ENCODE measurements at places on chromosomes 2 and 18.

DNA sequence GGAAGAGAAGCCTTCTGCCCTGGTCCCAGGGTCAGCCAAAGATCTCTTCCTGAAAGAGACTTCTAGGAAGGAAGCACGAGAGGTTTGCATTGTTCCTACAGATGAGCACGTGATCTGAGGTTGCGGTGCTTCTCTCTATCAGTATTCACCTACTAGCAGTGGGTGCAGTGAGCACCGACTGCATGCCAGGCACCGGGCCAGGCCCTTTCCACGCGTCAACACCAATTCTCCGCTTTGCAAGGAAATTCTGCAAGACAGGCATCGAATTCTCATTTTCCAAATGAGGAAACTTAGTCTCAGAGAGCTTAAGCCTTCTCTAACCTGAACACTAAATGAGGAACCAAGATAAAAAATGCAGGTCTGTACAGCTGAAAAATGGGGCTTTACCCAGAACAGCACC lies 151.5 kb upstream of the MYCN start:
- no peak for DNase-seq

DNA sequence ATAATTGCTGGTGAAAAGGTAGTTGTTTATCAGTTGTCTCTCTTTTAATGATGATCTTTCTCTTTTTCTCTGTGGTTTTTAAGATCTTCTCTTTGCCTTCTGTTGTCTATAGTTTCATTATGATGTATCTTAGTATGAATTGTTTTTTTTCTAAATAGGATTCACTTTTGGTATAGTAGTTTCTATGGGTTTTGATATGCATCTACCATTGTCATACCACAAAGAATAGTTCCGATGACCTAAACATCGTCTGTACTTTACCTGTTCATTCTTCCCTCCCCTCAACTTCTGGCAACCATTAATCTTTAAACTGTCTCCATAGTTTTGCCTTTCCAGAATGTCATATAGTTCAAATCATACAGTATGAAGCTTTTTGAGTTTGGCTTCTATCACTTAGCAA lies 19.6 kb downstream of the RDH14 start:
- DNase-seq, result no peak

GRCh38 chr2:190840569-190841172 lies 40.0 kb upstream of the GLS start:
- no peak for DNase-seq

DNA sequence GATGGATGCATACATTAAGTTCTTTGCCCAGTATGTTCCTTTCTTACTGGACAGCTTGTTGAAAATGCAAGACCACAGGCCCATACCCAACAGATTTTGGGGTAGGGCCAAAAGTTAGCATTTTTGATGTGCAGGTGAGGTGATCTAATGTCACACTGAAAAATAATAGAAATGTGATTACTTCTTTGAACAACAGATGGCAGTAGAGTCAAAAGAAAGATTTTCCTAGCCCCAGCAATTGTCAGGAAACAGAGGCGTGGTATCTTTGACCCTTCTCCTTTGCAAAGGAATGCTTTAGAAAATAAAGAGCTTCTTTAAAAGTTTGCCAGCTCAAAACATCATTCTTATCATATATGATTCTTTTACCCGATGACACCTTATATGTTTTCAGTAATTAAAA lies 343.6 kb upstream of the SYT4 start:
- no peak for DNase-seq

DNA sequence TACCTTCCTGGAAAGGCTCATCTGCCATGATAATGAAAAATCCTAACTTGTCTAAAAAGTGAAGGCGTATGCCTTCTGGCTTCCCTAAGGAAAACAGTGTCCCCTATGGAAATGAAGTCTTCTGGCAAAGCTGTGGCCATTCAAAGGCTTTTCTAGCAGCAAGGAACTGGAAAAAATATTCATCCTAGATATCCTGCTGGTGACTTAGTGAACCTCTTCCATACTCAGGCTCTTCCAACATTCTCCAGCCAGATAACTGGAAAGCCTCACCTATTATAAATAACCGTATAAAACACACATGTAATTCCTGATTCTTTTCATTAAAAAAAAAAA lies 84.7 kb downstream of the RBMS1 start:
- no peak for DNase-seq

- no peak for DNase-seq
These were observed 106.9 kb downstream of the ZNF521 start for GRCh38 chr18:25244924-25245698.

DNA sequence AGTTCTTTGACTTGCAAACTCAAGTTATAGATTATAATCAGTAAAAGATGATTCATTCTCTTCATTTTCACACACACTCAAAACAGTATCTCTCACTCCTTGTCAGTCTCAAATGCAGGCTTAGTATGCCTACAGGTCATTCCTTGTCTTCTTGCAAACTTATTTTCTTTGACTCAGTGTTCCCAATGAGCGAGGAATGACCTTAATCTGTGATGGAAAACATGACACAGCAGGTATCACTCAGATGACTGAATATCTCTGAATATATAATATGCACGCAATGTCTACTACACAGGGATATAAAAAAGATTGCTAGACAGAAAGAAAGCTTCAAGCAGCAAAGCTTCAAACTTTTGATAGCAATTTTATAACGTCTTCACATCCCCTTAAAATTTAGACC lies 127.8 kb upstream of the RGPD4 start:
- DNase-seq, result no peak

DNA sequence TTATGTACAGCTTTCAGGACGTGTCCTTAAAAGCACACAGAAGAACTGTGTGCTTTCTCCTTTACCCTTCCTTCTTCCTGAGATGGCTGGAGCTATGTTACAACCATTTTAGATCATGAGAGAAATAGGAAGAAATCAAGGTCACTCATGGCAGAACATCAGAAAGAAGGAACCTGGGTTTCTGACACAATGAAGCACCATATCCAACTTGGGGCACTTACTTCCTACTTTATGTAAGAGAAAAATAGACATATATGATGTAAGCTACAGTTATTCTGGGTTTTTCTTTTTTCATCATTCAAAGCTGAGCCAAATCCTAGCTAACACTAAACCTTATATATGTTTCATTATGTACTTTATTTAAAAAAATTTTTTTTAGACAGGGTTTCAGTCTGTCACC lies 79.5 kb downstream of the FAM161A start:
- no peak for DNase-seq

- no peak for DNase-seq
These were observed 186.0 kb upstream of the RAB6C start for GRCh38 chr2:129793431-129793902.

DNA sequence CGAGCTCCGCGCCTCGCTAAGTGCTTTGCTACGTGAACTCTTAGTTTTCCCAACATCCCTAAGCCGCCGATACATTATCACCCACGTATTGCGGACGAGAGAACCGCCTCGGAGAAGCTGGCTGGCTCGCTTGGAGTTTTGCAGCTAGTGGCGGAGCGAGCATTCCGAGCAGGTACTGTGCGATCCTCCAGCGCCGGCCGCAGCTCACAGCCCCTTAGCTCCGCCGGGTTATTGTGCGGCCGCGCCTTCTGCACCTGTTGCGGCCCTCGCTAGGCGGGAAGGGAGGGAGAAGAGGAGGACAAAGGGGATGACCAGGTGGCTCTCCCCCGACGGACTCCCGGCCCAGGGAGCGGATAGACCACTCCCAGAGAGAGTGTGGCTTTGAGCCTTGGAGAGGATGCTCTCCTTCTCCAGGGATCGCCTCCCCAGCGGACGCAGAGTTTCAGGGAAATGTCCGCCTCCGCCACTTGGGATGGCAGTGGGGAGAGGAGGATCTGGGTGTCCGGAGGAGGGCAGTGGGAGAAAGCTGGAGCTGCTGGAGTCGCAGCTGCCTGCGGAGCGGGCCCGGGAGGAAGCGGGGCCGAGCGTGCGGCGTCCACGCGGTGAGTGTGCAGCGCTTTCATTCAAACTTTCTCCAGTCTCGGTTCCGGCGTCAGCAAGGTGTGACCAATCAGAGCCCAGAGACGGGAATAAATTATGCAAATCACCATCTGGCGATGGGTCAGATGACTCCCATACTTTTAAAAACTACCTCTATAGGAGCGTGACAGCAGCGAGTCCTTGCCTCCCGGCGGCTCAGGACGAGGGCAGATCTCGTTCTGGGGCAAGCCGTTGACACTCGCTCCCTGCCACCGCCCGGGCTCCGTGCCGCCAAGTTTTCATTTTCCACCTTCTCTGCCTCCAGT lies at the start of gene LIPG:
LIPG (plus strand) TSS at position 769 of the 905 bp plus-strand sequence. CDS start 252 bp downstream, outside the sequence.
- peak; percentile 34 for DNase-seq

DNA sequence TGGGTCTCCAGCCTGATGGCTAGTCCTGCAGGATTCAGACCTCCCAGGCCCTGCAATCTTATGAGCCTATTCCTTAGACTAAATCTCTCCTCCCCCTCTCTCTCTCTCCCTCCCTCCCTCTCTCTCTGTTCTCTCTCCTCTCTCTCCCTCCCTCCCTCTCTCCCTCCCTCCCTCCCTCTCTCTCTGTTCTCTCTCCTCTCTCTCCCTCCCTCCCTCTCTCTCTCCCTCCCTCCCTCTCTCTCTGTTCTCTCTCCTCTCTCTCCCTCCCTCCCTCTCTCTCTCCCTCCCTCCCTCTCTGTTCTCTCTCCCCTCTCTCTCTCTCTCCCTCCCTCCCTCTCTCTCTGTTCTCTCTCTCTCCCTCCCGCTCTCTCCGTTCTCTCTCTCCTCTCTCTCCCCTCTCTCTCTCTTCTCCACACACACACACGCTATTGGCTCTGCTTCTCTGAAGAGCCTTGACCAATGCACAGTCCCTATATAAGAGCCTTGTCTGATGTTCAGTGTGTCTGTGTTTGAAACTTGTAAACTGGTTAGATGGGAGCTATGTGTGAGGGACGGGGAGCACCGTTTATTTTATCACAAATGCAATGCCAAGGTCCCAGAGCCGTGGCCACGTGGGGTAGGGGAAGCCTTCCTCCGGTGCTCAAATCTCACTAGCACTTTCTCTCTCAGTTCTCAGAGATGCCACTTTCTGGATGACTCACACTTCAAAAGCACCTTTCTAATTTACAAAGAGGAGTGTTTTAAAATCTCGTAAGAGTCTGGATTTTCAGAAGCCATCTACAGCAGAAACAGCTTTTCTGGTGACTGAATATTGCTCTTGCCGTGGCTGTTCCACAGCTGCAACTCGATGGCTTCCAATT lies 9.4 kb upstream of the PRLH start:
- DNase-seq, result no peak

GRCh38 chr18:28112056-28112470 lies 64.9 kb downstream of the CDH2 start:
- no peak for DNase-seq

GRCh38 chr2:152126664-152127063 lies 27.8 kb upstream of the CACNB4 start:
- DNase-seq, result no peak

- no peak for DNase-seq
These were observed 616.6 kb downstream of the IRS1 start for GRCh38 chr2:226183033-226183432.

- no peak for DNase-seq
These were observed 139.8 kb downstream of the GLI2 start for GRCh38 chr2:120875431-120875830.

- no peak for DNase-seq
These were observed 1057.1 kb upstream of the CRIM1 start for GRCh38 chr2:35298493-35298892.

DNA sequence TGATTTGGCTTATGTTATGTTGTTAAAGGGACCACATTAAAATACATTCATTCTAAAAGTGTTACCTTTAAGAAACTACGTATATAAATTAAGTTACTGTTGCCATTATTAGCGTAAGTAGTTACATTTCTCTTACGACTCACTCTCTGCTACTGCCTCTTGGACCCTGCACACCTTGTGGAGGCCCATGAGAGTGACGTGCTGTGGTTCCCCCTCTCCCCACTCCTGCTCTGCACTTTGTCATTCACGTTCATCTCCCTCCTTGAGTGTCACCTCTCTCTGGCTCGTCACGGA lies 830 bp upstream of the MERTK start:
- DNase-seq, result no peak

GRCh38 chr2:85797921-85798320 lies 44.1 kb downstream of the ATOH8 start:
- DNase-seq, result no peak

DNA sequence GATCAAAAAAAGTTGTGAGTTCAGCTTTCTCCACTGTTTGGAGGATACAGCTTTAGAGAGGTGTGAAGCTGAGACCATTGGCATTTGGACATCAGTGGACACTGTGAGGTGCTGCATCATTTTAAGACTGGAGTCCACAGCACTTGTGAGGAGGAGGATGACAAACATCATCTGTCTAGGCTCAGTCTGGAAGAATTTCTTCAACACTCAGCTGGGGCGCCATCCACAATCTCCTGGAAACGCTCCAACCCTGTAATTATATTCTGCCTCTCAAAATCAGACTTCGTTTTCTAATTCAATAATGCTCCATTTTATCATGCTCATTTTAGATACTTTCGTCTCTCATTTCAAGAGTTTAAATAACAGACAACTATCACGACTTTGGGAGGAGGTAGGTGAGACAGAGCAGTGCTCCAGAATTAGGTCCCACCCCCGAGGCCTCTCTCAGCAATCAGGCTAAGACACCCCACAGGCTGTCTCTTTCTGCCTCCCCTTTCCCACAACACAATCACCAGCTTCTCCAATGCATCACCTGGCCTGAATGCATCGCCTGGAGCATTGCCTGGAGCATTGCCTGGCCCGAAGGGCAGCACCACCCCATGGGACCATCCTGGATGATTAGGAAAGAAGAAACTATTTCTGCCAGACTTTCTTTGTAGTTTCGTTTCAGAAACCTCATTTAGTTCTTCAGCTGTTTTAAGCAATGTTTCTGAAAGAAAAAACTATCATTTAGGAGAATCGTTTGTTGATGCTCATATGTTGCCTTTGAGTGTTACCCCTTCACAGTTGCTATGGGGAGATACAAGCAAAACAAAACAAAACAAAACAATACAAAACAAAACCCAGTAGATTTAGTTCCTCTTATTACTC lies 37.0 kb upstream of the DPP10 start:
- DNase-seq, result no peak

DNA sequence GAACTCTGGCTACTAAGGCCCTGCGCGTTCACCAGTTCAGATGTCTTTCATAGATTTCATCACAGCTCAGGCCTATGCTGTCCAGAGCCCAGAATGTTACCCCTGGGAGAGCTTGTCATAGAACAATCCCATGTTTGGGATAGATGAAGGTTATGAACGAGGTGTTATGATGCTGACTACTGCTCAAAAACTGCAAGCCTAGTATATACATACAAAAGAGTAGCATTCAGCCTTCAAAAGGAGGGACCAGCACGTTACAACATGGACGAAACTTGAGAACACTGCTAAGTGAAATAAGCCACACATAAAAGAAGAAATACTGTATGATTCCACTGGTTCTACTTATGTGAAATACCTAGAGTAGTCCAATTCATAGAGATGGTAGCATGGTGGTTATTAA lies 401.9 kb downstream of the NBAS start:
- no peak for DNase-seq

- DNase-seq, result no peak
These were observed 99.9 kb upstream of the NRP2 start for GRCh38 chr2:205582366-205582765.

GRCh38 chr2:181264441-181264840 lies 192.7 kb upstream of the ITGA4 start:
- DNase-seq, result no peak
